ENCODE measurements at places on chromosomes 2 and 18.

- DNase-seq: no peak
Observed at GRCh38 chr2:239225871-239226561, 174.8 kb downstream of the HDAC4 start.

DNA sequence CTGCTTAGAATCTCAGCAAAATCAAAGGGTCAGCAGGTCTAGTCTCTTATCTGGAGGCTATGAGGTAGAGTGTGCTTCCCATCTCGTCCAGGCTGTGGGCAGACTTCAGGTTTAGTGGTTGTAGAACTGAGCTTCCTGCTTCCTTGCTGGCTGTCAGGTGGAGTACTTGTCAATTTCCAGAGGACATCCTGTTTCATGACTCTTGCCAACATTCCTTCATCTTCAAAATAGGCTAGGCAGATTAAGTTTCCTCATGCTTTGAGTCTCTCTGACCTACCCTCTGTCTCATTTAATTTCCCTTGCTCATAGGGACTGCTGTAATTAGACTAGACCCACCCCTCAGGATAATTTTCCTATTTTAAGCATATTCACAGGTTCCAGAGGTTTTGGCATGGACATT, 562.6 kb downstream of the SPAG16 start:
- DNase-seq: no peak

- DNase-seq: no peak
Observed at GRCh38 chr2:179237209-179237946, 27.3 kb downstream of the SESTD1 start.

GRCh38 chr18:47550611-47551010, 299.2 kb upstream of the SKOR2 start:
- no peak for DNase-seq

DNA sequence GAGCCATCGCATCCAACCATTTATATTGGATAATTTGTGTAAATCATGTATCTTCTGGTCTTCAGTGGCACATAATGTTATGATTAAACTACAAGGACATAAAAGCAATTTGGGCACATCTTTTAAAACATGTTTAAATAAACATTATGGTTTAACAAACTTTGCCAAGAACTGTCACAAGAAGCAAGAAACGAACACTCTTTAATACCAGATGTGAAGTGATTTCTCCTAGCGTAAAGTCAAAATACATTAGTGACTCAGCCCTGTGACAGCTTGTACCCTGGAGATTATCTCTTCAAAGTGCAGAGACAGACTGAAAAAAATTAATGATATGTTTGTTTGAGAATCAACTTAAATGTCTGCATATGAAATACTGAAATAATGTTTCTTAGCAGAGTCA, 39.9 kb downstream of the DSEL start:
- no peak for DNase-seq

DNA sequence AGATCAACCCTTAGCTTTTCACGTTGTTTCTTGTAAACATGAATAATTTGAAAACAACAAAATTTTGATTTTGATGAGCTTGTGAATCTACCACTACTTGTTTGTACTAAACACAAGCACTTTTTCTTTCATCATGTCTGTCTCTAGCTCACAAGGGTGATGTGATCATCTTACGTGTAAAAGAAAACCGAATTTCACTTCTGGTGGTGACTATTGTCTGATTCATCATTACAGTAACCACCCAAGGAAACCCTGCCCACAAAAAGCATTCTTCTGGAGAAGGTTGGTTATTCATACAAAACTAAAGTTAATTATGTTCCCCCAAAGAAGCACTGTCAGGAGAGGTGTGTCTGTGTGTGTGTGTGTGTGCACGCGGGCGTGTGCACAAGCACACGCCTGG, 285.4 kb downstream of the ZNF516 start:
- no peak for DNase-seq

DNA sequence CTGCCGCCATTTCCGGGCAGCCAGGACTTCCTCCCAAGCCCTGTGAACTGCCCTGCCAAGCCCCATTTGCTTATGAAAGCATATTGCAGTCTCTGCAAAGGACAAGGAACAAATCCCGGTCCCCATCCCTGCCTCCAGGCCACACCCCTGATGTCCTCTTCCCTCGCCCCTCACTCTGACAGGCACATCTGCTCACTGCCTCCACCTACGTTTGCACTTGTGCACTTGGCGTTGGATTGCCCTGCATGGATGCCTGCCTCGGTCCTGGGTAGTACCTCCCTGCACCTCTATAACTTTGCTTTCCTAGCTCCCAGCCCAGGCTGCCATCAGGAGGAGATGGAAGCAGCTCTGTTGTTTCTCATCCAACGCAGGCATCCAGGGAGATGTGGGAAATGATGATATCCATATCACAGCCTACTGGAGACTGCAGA, 19.6 kb upstream of the RPL31 start:
- DNase-seq: no peak

DNA sequence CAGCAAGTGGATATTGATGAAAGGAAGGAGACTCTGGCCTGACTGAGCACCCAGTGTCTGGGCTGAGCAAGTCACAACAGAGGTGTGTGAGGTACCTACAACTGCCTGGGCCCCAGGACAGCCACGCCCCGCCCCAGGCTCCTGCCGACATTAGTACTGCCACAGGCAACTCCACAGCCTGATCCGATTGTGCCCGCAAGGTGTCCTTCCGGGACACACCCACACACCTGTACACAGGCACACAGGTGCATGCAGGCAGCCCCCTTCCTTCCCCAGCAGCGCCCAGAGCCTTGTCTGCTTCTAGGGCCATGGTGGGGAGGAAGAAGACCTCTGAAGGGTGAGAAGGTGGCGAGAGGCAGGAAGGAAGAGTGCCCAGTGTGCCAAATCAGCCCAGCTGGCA, 83.6 kb downstream of the TNS1 start:
- no peak for DNase-seq

GRCh38 chr18:13463526-13464210, 245.1 kb downstream of the LDLRAD4 start:
- DNase-seq: no peak

DNA sequence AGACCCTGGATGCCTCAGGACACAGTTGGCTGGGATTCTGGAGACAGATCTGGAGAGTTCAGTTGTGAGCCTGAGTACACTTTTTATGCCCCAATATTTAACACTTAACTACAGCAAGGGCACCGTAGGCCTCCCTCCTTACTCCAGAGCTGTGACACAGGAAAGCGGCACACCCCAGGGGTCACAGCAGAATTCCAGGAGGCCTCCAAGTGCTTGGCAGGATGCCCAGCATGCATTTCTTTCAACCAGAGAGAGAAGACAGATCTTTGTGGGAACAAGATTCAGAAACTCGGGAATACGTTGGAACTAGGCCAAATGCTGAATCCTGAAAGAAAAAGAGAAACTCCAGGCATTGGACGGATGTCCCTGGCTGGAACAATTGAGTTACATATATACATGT, 199.2 kb upstream of the NT5C1B start:
- no peak for DNase-seq

GRCh38 chr2:20438334-20439192, 8.3 kb upstream of the RHOB start:
- DNase-seq: no peak
